ENCODE measurements at places on chromosomes 4 and X.

DNA sequence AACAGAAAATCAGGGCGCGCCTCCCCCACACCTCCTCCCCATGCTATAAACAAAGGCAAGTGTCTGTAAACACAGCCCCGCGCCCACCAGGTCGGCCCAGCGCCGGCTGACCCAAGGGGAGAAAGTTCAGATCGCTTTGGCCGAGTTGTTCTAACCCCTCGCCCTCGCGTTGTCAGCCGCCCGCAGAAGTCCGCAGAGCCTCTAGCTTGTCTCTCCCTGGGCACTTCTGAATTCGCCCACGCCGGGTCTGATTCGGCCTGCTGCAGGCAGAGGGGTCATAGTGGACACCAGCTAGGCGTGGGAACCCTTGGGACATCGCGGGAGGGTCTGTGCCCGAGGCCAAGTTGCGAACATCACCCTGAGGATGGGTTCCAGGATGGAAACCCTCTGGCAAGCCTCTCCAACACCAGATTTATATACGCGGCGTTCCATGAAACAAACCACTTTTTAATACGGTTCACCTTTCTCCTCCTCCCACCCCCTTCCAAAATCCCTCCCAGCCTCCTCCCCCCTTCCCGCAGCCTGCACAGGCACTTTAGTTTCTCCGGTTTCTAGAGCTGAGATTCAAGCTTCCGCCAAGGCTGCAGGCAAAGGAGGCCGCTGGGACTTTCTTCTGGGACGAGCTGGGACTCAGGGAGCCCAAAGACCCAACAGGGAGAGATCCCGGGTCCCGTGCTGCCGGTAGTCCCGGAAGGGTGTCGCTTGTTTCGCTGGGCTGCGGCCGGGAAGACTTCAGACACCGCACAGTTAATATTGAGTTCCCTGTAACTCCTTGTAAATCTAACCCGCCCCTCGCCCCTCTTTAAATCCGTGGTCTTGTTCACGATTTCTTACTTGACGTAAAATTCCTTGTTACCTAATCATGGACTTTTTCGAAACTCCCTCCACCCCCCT, 4.7 kb downstream of the HAND2 start:
- no peak for DNase-seq

GRCh38 chr4:72604324-72604723, 35.3 kb upstream of the ADAMTS3 start:
- DNase-seq, result no peak

DNA sequence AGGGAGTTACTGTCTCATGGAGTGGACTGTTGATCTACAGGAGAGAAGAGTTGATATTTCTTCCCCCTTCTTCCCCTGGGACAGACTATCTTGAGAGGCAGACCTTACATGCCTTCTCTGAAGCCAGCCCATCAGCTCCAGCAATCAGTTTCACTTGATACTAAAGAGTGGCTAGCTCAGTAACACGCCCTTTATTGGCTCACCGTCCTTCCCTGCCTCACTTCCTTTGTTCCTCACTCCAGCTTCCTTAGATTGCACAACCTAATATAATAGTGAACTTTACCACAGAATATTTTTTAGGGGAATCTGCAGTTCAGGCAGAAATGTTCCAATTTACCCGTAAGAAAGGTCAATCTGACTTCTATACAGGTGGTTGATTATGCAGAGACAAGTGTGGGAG, 128.1 kb upstream of the NDP start:
- DNase-seq, result no peak

DNA sequence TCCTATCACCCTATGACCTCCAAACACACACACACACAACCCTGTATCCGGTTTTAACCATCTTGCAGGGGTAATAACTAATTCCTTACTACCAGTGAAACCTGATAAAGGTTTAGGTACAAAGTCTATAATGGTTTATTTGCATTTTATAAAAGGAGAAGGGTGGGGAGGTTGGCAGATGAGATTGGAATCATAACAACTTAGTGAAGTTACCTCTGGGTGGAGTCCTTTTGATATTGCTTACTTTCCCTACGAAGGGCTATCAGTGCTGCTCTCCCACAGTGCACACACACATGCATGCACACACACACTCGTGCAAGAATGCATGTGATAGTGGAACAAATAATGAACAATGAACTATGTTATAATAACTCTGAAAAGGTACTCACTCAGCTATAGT, 56.1 kb downstream of the CCSER1 start:
- no peak for DNase-seq

- DNase-seq, result no peak
These were observed 38.9 kb upstream of the PLAC8 start for GRCh38 chr4:83153417-83153816.

DNA sequence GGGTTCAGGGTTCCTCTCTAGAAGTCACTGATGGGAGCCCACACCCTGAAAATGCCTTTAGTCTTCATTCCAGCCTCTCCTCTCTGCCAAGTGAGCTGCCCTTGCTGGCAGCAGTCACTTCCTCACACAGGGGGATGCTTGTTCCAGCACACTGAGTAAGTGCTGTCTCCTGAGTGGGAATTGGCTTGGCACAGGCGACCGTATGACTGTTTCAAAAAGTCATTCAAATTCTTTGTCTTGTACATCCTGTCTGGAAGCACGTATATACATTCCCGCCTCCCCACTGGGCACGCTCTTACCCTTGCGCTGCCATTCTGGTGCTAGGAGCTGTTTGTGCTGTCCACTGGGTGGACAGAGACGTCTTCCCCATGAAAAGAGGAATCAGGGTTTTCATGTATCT, 40.2 kb upstream of the CD99 start:
- DNase-seq, result no peak

DNA sequence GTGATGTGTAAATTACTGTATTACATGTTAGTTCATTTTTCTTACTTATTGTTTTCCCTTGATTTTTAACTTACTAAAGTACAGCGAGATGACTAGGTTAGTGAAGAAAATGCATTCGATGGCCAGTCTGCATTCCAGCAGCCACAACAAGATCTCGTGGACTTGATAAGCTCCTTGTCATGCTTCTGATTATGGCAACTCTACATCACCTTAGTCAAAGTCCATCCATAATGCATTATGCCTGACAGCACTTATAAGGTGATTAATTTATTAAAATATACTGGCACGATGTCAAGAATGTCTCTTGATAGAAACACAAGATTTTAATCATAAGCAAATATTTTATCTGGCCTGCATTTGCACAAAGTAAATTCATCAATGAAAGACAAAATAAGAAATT, 109.9 kb upstream of the NAP1L5 start:
- DNase-seq, result peak; percentile 4

GRCh38 chrX:107537815-107538214, 88.4 kb downstream of the FRMPD3 start:
- DNase-seq, result no peak

- DNase-seq, result no peak
These were observed 111.2 kb upstream of the RAPGEF2 start for GRCh38 chr4:158991534-158992155.

GRCh38 chr4:121114756-121115155, 42.4 kb upstream of the NDNF start:
- no peak for DNase-seq

DNA sequence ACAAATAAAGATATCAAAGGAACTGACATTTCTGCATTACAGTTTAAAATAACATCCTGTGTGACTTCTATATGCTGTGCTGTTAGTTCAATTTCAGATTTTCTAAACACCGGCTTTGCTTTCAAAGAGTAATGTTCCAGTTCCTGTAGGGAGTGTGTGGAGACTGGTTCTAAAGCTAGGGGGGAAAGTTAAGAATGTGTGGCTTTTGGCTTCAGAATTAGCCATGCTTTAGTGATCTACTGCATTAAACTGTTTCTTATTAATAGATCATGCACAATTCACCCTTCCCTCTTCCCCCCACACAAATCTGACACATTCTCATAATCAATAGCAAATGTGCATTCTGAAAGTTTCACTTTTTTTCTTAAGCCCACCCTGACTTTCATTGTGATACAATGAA, 32.0 kb upstream of the DKK2 start:
- no peak for DNase-seq

DNA sequence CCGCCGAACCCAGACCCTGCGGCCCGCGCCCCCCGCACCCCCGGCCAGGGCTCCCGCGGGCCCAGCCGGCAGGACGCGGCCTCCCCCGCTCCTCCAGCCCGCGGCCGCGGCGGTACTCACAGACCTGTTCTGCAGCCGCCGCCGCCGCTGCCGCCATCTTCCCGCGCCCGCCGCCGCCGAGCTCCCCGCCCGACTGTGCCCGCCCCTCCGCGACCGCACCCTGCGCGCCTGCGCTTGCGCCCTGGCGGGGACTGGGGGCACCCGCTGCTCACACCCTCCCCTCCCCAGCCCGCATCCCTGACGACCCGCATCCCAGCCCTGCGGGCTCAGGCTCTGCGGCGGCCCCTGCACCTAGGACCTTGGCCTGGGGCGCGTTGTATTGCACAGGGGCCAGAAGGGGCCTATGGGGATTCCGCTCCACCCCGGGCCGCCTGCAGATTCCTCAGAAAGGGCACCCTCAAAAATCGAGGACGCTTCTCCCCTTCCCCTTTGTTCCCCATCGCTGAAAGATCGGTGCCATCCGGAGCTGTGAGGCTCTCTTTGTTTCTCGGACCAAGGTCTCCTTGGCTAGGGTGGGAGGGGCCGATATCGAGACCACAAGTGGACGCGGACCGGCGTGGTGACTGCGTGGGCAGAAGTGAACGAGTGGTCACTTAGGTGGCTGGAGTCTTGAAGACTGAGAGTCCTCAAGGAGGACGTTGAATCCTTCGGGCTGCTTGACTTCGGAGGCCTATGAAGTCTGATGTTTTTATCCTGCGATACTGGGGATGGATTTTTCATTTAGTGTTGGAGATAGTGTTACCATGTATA, at the start of gene SGCB:
TSS of gene SGCB (minus strand) at position 197 of the 810 bp plus-strand sequence. CDS start at position 157, 40 bp downstream.
- no peak for DNase-seq

- DNase-seq, result no peak
These were observed 235.0 kb downstream of the MAML3 start for GRCh38 chr4:139919004-139919403.

DNA sequence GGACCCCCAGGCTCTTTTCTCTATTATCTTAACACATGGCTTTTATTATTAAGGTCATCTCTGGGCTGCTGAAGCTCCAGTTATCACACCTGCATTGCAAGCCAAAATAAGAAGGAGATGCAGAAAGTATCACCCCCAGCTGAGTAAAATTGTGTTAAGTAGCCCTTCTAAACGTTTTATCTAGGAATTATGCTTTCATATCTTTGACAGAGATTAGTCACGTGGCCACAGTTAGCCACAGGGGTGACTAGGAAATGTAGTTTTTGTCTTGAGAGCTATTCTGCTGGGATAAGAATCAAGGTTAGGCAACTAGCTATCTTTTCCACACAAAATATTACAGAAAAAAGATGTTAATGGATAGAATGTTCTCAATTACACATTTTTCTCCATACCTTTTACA, 102.1 kb downstream of the ANXA3 start:
- DNase-seq, result no peak

- no peak for DNase-seq
These were observed 110.4 kb upstream of the EDNRA start for GRCh38 chr4:147370473-147370872.

DNA sequence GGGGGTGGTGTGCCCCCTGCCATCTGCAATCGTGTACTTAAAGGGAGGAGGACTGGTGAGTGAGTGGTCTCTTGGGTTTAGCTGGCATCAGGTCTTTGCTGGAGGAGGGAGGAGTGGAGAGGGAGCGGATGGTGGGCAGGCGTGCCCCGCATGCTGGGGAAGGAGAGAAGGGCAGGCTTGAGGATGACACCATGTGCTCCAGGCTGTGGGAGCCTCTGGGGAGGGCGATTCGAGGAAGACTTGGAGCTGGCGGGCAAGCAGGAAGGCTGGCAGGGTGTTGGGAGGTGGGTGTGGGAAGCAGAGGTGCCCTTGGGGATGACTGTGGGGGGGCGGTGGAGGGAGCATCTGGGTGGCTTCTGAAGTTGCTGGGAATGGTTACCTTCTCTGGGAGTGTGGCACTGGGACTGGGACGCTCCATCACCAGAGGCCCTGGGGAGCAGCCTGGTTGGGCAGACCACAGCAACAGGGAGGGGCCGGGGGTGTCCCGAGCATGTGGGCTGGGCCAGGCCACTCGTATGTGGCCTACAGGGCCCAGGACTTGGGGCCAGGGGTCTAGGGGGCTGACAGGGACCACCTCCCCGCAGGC, 30.8 kb upstream of the AFAP1 start:
- DNase-seq, result no peak

DNA sequence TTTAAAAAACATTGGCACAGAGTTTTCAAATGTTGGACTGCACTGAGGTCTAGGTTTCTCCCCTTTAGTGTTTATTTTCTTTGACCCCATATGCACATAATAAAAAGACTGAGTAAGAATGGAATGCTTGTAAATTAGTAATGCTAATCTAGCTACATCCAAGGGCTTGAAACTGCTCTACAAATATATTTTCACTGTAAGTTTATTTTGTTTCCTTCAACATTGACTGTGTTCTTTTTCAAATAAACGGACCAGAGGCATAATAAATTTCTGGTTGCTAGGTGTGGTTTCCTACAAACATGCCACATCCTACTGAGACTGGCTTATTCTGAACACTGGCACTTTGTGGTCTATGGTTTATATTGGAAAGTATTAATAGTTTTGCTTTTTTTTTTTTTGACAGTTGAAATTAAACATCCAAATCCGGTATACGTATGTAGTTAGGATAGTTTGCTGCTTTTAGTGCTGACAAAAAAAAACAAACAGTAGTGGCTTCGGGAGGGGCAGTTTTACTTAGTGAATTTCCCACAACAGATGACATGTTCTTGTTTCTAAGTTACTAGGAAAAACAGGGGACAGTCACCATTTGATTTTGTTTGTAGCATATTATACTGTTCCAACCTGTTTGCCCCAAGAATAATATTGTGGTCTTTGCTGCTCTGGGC, 13.2 kb downstream of the CA5B start:
- no peak for DNase-seq

GRCh38 chr4:6085691-6086628, 67.7 kb upstream of the C4orf50 start:
- DNase-seq, result no peak

DNA sequence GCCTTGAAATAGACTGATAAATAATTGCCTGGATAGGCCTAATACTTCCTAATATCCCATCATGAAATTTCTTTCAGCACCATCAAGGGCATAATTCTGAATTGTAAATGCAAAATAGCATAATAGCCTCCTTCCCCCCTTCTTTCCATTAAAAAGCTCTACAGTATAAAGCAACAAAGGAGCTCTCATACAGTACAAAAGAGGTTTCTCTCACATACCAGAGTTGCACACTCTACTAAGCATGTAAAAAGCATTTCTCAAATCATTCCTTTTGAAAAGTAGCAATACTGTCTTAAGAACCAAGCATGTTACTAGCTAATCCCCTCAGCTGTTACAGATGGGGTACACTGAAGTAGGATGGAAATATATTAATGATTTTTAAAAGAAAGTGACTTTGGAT, 509.0 kb downstream of the KLHL13 start:
- DNase-seq, result no peak

GRCh38 chr4:8341691-8342090, 72.1 kb downstream of the HTRA3 start:
- no peak for DNase-seq

- DNase-seq, result no peak
These were observed 45.9 kb downstream of the USP11 start for GRCh38 chrX:47278691-47279090.

DNA sequence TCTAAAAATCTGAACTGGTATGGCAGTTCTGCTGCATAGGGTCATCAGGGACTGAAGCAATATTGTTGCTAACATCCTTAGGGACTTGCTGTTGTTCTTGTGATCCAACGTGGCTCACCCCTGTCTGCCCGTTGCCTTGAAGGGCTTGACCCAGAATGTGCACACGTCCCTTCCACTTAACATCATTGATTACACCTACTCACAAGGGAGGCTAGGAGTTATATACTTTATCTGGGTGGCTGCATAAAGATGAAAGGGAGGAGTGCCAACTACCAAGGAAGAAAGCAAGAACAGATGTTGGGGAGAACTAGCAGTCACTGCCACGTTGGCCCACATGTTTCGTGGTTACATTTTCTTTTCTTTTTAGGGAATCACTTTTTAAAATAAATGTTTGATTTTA, 34.0 kb downstream of the SLC9A6 start:
- DNase-seq, result no peak

Data from kidney epithelial cell (primary cell).